ENCODE measurements at places on chromosomes 7 and 10. TPM values are rescaled to one million over a fixed set of nuclear protein-coding genes. Genes with fewer than 3 reads are reported as not detected.

The IKZF1 gene
- 324 TPM for total RNA-seq

The TMEM229A gene
- not detected for total RNA-seq

The SEMA3C gene
- not detected for total RNA-seq

The ZP3 gene
- 4.2 TPM for total RNA-seq

The CTAGE6 gene
- not detected for total RNA-seq

The RAB19 gene
- 23.9 TPM for total RNA-seq

The RADIL gene
- 0.26 TPM for total RNA-seq

The PRRT4 gene
- total RNA-seq = 0.21 TPM

The CPEB3 gene
- total RNA-seq = 2.5 TPM

The GPR15LG gene
- total RNA-seq = not detected

The HOXA7 gene
- total RNA-seq = not detected

GRCh38 chr10:75018251-75018650, 93.2 kb upstream of the SAMD8 start:
- peaks cover 53% of the 10 kb centered on the region for H3K4me1 ChIP-seq
- no peaks in the 10 kb centered on the region for H3K27me3 ChIP-seq
- no peak overlapping the region for H3K4me3 ChIP-seq
- no peak overlapping the region for H3K27ac ChIP-seq

- no peaks in the 10 kb centered on the region for H3K4me1 ChIP-seq
- H3K4me3 ChIP-seq = no peak overlapping the region
- no peak overlapping the region for H3K27ac ChIP-seq
- H3K36me3 ChIP-seq = no peaks in the 10 kb centered on the region
- H3K27me3 ChIP-seq = peaks cover 10% of the 10 kb centered on the region
Observed at GRCh38 chr7:25456467-25457171, 228.3 kb upstream of the NPVF start.

DNA sequence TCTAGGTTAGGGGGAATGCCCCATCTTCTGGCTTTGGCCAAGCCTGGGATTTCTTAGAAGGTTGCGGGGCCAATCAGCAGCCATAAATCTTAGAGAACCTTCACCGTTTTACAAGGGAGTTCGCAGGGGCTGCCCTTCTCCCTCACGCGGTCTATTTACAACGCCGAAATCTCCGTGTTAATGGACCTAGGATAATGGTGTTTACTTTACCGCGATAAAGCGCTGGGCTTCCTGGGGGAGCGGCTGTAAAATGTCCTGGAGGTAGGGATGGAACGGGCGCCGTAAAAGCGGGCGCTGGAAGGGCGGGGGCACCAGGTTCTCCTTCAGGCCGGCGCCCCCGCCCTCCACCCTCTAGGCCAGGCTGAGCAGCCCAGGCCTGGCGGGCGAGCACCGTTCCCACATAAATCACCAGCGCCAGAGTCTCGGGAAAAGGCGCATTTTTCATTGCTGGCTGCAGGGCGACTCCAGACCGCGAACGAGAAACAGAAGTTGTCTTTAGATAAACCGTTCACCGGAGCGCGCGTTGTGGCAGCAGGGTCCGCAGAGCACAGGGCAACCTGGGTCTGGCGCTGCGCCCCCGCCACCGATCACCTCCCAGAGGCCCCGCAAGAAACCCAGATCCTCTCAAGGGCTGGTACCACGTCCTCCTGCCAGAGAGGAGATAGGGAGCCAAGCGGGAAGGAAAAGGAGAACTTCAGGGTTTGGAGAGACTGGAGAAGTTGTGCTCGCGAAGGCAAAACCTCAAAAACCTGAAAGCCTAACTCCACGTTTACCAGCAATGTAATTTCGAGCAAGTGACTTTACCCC, 12.5 kb upstream of the NKX2-3 start:
- no peak overlapping the region for H3K4me3 ChIP-seq
- no peaks in the 10 kb centered on the region for H3K36me3 ChIP-seq
- no peaks in the 10 kb centered on the region for H3K4me1 ChIP-seq
- no peak for DNase-seq
- no peak overlapping the region for H3K27ac ChIP-seq

DNA sequence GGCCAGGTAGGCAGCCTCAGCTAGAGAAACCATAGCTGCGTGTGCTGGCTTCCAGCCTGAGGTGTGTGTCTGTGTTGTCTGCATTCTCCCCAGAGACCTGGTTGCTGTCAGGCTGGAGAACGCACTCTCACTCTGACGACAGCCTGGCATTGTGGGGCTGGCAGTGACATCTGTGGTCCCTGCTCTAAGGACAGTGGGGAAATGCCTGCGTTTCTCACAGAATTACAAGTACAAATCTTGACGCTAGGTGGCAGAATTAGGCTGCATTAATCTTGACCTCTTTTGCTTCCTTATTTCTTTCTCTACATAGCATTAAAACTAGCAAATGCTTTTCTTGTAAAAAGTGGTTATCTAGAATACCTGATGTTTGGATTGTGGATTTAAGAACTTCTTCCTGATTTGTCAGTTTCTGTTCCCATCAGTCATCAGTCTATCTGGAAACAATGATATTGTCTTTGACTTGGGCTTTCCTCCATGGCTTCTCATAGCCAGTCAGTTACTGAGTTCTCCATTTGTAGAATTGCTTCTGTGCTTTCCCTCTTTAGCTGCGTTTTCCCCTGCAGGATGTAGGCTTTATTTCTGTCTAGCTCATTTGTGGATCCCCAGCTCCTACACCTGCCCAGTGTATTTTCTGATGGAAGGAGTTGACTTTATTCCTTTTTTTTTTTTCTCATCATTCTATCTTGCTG, 86.0 kb downstream of the FANK1 start:
- no peak overlapping the region for H3K4me3 ChIP-seq
- H3K36me3 ChIP-seq = no peaks in the 10 kb centered on the region
- DNase-seq = no peak
- H3K27me3 ChIP-seq = peaks cover 4% of the 10 kb centered on the region
- no peaks in the 10 kb centered on the region for H3K4me1 ChIP-seq

GRCh38 chr7:128022631-128023532, 8.4 kb downstream of the LRRC4 start:
- DNase-seq = no peak
- no peak overlapping the region for H3K27ac ChIP-seq
- peaks cover 7% of the 10 kb centered on the region for H3K4me1 ChIP-seq
- no peaks in the 10 kb centered on the region for H3K27me3 ChIP-seq

GRCh38 chr7:33262476-33262875, 133.1 kb downstream of the BBS9 start:
- no peaks in the 10 kb centered on the region for H3K36me3 ChIP-seq
- no peak for DNase-seq
- no peaks in the 10 kb centered on the region for H3K4me1 ChIP-seq
- H3K4me3 ChIP-seq = no peak overlapping the region
- H3K27ac ChIP-seq = no peak overlapping the region

DNA sequence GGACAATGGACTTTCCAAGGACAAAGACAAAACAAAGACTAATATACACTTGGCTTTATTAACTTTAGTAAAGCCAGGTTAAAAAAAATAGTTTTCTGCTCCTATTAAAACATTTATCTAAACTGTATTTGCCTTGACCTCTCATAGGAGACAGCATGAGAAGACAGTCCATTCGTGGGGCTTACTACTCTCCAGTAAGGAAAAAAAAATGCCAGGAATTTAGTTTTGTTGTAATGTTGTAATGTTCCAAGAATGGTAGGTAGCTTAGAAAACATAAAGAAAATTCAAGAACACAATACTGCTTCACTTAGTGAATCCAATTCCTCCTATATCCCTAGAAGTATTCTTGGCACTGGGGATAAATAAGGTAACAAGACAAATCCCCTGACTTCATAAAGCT, 81.7 kb downstream of the KMT2C start:
- no peak overlapping the region for H3K27ac ChIP-seq
- H3K36me3 ChIP-seq = peaks cover 42% of the 10 kb centered on the region
- peaks cover 7% of the 10 kb centered on the region for H3K4me1 ChIP-seq
- H3K4me3 ChIP-seq = no peak overlapping the region
- H3K27me3 ChIP-seq = no peaks in the 10 kb centered on the region

GRCh38 chr10:51100221-51100620, 25.9 kb downstream of the PRKG1 start:
- no peaks in the 10 kb centered on the region for H3K36me3 ChIP-seq
- no peak overlapping the region for H3K27ac ChIP-seq
- H3K27me3 ChIP-seq = no peaks in the 10 kb centered on the region
- DNase-seq = no peak

DNA sequence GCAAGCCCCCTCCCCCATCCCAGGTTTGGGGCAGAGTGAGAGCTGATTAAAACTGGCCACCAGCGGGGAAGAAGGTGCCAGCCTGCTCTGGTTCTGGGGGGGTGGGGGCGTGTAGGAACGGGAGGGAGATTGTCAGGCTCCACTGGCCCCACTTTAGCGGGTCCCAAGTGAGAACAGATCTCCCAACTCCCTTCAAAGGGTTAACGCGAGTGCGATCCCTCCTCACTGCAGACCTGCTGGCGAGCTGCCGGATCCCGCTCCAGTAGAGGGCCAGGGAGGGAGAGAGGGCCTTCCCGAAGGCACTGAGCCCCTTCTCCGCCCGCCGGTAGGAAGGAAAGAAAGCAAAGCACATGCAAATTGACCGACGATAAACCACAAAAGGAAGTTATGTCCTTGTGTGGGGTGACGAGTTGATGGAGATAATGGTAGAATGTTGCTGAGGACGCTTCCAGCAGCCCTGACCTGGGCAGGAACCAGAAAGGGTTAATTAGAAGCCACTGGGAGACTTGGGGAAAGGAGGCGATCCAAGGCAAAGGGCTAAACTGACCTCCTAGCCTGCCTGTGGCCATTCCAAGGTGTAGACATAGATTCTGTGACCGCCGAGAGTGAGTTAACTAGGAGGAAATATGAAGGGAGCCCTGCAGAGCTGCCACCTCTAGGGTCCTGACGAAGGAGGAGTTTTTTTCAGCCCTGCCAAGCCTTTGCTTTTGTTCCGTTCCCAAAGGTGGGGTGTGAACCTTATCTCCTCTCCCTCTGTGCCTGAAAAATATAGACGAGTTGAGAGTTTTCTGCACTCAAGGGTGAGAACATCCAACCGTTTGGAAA, 1.5 kb downstream of the NRG3 start:
- no peak for DNase-seq
- H3K36me3 ChIP-seq = peaks cover 2% of the 10 kb centered on the region
- no peak overlapping the region for H3K27ac ChIP-seq
- H3K4me1 ChIP-seq = peaks cover 8% of the 10 kb centered on the region

GRCh38 chr10:127824826-127825225, 67.9 kb downstream of the CLRN3 start:
- H3K4me3 ChIP-seq = no peak overlapping the region
- H3K4me1 ChIP-seq = no peaks in the 10 kb centered on the region
- H3K27me3 ChIP-seq = peaks cover 6% of the 10 kb centered on the region
- H3K27ac ChIP-seq = no peak overlapping the region

DNA sequence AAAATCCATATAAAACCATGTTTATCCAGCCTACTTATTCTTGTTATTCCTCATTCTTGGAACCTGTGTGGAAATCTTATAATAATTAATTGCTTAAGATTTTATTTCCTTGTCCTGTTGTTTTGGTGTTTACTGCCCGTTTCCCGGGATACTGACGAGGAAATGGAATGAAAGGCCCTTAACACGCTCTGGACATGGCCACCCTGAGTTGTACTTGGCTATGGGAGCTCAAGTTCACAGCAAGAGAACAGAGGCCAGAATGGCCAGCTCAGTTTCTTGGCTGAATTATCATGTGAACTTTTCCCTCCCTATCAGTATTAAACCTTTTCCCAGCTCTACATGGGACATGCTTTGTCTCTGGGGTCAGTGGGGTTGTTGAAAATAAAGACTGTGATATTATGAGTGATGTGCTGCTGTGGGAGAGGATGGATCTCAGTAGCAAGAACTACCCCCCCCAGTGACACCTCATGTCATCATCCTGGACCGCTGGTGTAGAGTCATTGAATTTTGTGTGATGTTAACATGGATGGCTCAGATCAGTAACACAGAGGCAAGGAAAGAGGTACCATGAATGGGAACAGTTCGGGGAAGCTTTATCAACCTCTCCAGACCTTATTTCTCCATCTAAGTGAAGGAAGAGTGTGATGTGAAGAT, 87.0 kb upstream of the IGFBP3 start:
- no peaks in the 10 kb centered on the region for H3K36me3 ChIP-seq
- H3K4me1 ChIP-seq = no peaks in the 10 kb centered on the region
- H3K4me3 ChIP-seq = no peak overlapping the region
- peaks cover 2% of the 10 kb centered on the region for H3K27me3 ChIP-seq

- H3K4me3 ChIP-seq = no peak overlapping the region
- no peak overlapping the region for H3K27ac ChIP-seq
- H3K36me3 ChIP-seq = peaks cover 17% of the 10 kb centered on the region
- no peaks in the 10 kb centered on the region for H3K27me3 ChIP-seq
- H3K4me1 ChIP-seq = peaks cover 35% of the 10 kb centered on the region
Observed at GRCh38 chr7:94512735-94513564, 3.3 kb downstream of the CASD1 start.

DNA sequence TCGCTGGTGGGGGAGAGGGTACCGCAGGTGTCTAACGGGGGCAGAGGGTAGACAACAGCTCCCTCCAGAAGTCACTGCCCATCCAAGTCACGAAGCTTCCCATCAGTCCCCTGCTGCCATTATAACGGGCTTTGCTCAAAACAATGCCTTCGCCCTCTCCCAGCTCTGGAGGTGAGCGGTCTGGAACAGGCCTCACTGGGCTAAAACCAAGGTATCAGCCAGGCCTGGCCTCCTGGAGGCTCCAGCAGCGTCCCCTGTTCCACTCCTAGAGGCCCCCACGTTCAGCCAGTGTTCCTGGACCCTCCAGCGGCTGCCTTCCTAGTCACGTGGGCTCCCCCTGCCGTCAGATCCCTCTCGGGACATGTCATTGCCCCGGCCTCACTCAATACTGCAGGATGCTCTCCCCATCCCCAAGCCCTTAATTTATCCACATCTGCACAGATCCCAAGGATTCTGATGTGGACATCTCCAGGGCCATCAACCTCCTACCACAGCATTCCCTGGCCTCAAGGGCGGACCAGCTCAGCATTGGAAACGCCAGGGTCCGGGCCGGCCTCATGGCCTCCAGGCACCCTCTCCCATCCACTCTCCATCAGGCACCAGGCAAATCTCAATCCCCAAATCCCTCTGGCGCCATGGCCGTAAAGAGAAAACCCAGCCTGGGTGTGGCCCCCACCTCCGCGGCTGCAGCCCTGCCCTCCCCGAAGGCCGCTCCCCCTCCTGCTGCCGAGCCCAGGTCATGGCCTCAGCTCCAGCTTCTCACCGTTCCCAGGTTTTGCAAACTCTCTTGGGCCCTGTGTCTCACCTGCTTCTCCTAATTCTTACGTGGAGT, 104.1 kb upstream of the FAM20C start:
- H3K4me1 ChIP-seq = peaks cover 11% of the 10 kb centered on the region
- peaks cover 1% of the 10 kb centered on the region for H3K27me3 ChIP-seq
- H3K36me3 ChIP-seq = no peaks in the 10 kb centered on the region
- H3K27ac ChIP-seq = no peak overlapping the region
- no peak overlapping the region for H3K4me3 ChIP-seq
- DNase-seq = no peak

- peaks cover 6% of the 10 kb centered on the region for H3K4me1 ChIP-seq
- H3K27ac ChIP-seq = no peak overlapping the region
- H3K4me3 ChIP-seq = no peak overlapping the region
- H3K36me3 ChIP-seq = no peaks in the 10 kb centered on the region
Observed at GRCh38 chr10:114262496-114262895, 23.4 kb downstream of the VWA2 start.

Data from activated T-helper 1 cell treated with anti-CD3 and anti-CD28 coated beads, Interleukin-12 subunit alpha, Interleukin-12 subunit beta, Interleukin-2, Interleukin-4 antibody, amounts not matched to agents 30 ng/mL and 10 ng/mL and 1 ng/mL, durations not matched to agents 14 hours and 24 hours and 36 hours (primary cell).